Stimulated activated CD4-positive, alpha-beta T cell treated with anti-CD3 and anti-CD28 coated beads, Interleukin-12 subunit alpha, Interleukin-12 subunit beta, amount 100 ng/mL, for 24 hours (primary cell): ENCODE measurements at places on chromosomes 16 and 17.

- no peak for DNase-seq
Measured at GRCh38 chr16:2611499-2611862, 70.8 kb upstream of the KCTD5 start.

- DNase-seq: no peak
Measured at GRCh38 chr16:54056921-54057320, 229.7 kb downstream of the IRX3 start.

- DNase-seq: no peak
Measured at GRCh38 chr16:4486126-4486893, 10.1 kb downstream of the HMOX2 start.

- no peak for DNase-seq
Measured at GRCh38 chr16:4776141-4776705, 9.3 kb upstream of the ZNF500 start.

- DNase-seq: no peak
Measured at GRCh38 chr16:78866521-78866920, 734.0 kb downstream of the MAF start.

- no peak for DNase-seq
Measured at GRCh38 chr17:33421933-33422332, 128.8 kb upstream of the ASIC2 start.

DNA sequence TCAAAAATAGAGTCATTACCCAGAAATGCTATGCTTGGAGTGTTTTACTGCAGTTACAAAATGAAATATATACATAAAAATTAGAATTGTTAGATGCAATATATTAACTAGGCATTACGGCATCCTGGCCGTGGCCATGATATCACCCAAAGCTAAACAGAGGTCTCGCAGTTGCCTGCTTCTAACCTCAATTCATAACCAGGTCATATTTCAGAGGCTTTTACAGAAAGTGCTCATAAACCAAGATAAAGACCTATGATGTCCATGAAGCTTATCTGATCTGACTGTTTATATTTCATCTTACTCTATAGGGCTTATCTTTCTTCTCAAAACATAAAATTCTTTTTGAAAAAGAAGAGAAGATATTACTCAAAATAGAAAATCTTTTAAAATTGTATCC lies 664.5 kb upstream of the SALL1 start:
- no peak for DNase-seq

- DNase-seq: no peak
Measured at GRCh38 chr16:21088646-21089538, 61.8 kb downstream of the DNAH3 start.

DNA sequence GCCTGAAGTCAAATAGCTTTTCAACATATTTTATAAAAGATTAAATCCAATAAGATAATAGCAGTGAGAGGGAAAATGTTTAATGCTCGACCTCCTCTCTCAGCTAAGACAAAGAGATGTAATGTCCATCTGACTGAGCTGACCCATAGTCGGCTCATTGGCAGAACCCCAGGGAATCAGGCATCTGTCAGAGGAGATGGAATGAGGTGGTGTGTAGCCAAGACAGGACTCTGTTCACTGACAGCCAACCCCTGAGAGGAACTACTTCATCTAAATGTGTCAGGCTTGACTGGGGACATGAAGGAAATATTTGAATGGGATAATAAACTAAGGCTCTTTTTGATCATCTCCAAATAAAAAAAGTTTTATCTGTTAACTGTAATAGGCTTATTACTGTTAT lies 188.0 kb downstream of the CDH11 start:
- no peak for DNase-seq

- DNase-seq: peak; percentile 22
Measured at GRCh38 chr16:30092373-30093010, 768 bp upstream of the TBX6 start.

- peak; percentile 35 for DNase-seq
Measured at GRCh38 chr17:62965686-62966425, at the start of gene TANC2. TSS of gene TANC2 (plus strand) at chr17:62966235. CDS start at chr17:63009560, 43,325 bp downstream.

DNA sequence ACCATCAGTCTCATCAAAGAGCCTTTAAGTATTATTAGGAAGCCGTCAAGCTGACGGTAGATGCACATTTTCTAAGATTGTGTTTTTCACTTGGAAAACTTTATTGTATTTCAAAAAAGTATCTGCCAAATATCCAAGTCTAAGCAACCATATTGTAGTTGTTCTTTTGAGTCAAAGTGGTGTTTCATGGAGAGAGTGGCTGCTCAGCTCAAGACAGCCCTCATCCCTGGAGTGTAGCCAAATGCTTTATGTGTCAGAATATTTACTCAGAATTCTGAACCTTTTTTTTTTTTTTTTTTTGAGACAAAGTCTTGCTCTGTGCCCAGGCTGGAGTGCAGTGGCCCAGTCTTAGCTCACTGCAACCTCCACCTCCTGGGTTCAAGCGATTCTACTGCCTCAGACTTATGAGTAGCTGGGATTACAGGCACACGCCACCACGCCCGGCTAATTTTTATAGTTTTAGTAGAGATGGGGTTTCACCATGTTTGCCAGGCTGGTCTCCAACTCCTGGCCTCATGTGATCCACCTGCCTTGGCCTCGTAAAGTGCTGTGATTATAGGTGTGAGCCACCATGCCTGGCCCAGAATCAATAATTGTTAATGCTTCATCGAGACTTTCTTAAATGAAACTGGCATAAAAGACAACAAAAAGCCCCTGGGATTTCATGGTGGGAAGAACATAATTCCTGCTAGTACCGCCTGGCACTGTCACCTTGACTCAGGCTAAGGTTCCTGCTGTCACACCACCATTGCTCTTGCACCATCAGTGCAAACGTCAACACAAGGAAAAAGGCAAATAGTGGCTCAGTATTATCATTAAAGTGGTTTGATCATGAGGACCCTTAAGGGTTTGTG lies 45.5 kb downstream of the PRKCA start:
- no peak for DNase-seq

- peak; percentile 85 for DNase-seq
Measured at GRCh38 chr16:71845639-71846430, at the start of gene ATXN1L. TSS of gene ATXN1L (plus strand) at chr16:71845976. CDS start at chr16:71849741, 3,765 bp downstream.

GRCh38 chr16:7408700-7409365 lies 76.2 kb downstream of the RBFOX1 start:
- no peak for DNase-seq

GRCh38 chr17:5719976-5720375 lies 135.7 kb upstream of the NLRP1 start:
- no peak for DNase-seq

DNA sequence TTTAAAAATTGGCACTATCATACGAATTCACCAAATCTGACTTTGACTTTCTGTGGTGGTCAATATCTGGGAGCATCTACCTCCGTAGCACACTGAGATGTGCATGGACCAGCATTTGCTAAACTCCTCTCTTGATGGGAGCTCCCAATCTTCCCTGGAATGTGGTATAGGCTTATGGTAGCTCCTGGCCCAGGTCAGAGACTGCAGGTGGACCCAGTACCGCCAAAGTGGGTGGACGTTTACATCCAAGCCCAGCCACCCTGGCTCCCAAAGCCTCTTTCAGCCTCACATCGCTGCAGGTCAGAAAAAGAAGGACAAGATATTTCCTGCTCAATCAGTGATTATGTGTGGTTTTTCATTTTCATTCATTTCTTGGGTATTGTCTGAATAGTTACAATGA lies 43.1 kb upstream of the NKD1 start:
- no peak for DNase-seq

DNA sequence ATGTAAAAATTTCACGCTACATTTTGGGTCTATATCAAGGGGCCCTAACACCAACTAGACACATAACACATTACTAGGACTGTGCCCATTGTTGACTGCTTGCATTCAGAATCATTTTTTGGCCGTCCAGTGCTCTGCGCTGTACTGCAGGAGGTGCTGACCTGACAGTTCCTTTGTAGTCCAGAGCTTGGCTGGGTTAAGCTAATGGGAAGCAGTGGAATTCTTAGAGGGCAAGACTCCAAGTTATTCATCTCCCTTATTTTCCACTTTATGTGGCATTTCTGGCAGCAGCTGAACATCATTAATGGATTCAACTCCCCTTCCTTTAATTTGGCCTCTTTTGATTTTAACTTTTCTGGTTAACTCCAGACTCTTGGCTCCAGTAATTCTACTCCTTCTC lies 351.7 kb downstream of the CDH8 start:
- DNase-seq: no peak
